NCI-H446 treated with DMSO at 0.1 percent for 48 hours (cell line): ENCODE measurements at places on chromosomes 2 and 18.
A peak's percentile ranks its signal among the peaks of the same experiment; 100 is the strongest.

DNA sequence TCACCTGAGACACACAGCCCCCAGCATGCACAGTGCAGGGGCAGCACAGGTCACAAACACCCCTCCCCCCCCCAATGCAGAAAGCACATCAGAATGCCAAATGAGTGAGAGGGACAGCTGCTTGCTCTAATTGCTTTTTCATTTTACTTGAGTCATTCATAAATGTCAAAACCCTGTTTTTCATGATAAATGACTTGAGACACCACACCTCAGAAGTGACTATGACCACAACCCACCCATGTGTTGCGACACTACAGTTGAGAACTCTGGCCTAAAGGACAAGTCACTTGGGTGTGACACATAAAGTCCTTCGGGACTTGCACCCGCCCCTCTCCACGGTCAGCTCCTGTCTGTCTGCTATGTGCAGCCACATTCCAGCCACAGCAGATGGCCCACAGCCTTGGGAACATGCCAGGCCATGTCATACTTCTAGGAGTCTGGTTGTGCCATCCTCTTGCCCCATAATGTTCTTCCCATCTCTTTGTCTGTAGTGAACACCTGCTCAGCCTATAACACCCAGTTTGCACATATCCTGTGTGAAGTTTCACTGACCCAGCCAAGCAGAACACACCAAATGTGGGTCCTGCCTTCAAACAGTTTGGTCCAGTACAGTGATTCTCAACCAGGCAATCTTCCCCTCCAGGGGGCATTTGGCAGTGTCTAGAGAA, 30.2 kb upstream of the RIOK3 start:
- peak; percentile 28 for DNase-seq

- no peak for DNase-seq
Measured at GRCh38 chr2:235511187-235511661, 17.4 kb downstream of the AGAP1 start.

- no peak for DNase-seq
Measured at GRCh38 chr2:145592361-145592760, 1072.4 kb upstream of the ZEB2 start.

GRCh38 chr2:25740810-25741381, 67.5 kb upstream of the DTNB start:
- DNase-seq: peak; percentile 59

- no peak for DNase-seq
Measured at GRCh38 chr2:219642069-219642454, 14.6 kb downstream of the SLC4A3 start.

- no peak for DNase-seq
Measured at GRCh38 chr18:11946756-11947155, 34.6 kb upstream of the IMPA2 start.

DNA sequence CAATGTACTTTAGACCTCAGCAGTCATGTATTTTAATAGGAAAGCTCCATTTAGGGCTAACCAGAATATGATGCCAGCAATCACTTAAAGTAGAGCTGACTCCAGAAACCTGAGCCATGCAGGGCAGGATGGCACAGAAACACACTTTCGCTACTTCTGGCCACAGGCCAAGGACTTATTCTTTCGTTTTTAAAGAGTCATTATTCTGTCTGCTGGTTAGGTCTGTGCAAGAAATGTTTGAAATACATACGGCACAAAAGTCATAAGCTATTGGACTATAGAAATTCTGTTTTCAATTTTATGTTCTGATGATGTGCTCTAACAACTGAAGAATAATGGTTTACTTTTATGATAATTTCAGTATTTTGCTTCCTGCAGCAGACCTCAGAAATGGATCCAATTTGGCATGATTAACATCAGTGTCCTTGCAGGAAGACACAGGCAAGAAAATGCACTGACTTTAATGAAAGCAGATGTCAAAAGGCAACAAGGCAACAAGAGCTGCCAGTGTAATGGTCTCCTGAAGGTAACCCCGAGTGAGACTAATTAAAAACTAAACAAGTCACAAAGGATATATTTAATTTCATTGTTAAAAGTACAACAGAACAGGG, 114.4 kb upstream of the CHRNA1 start:
- peak; percentile 76 for DNase-seq

DNA sequence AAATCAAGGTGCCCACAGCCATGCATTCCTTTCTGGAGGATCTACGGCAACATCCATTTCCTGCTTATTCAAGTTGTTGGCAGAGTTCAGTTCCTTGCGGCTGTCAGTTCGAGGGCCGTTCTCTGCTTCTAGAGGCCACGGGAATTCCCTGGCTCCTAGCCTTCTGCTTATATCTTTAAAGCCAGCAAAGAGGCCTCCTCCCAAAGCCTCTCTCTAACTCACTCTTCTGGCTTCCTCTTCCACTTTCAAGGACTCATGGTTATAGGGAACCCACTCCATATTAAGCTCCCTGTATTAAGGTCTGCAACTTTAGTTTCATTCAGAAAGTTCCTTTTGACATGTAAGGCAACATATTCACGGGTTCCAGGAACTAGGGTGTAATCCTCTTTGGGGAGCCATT, 150.1 kb upstream of the RMP24 start:
- DNase-seq: no peak

DNA sequence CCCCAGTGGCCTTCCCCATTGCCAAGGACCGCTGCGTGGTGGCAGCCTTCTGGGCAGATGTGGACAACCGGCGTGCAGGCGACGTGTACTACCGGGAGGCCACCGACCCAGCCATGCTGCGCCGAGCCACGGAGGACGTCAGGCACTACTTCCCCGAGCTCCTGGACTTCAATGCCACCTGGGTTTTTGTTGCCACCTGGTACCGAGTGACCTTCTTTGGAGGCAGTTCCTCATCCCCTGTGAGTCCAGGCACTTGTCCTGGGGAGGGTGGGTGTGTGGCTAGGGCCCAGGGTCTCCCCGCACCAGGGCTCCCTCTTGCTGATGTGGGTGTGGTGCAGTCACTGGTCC, 31.9 kb downstream of the SNED1 start:
- DNase-seq: no peak
